ENCODE measurements at places on chromosomes 12 and 14.

- no peak for DNase-seq
Measured at GRCh38 chr14:38544776-38545175, 288.9 kb upstream of the CLEC14A start.

DNA sequence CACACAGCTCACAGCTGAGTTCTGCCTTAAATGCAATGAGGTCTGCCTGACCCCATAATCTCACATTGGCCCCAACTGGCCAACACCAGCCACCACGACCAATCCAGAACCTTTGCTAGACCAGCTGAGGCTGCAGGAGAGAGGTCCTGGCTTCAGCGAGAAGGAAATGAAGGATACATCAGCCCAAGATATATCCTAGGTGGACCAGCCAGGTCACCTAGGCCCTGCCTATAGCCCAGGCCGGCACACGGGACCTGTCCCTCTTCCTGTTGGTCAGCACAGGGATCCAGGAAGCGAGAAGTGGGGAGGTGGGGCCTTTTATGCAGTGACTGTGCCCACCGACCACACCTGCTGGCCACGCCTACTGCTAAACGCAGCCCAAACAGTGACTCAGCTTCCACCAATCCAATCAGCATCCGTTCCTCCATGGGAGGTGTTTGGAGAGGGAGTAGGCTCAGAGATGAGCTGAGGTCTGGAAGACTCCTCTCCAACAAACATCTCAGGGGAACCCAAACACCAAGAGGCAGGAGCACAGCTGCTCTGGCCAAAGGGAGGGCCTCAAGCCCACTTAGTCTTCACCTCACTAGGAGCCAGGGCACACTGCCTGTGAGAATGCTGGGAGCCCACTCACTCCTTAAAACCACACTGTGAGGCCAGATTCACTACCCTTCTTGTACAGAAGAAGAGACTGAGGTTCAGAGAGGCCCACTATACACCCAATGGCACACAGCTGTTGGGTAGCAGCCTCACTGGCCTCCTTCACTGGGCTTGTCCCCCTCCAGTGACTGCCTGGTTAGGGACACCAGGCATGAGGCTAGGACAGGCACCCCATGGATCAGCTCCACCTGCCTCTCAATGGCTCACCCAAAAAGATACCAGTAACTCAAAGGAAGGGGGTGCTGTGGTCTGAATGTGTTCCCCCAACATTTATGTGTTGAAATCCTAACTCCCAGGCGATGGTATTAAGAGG is 51.3 kb upstream of the PPP2R5C start:
- DNase-seq: no peak

DNA sequence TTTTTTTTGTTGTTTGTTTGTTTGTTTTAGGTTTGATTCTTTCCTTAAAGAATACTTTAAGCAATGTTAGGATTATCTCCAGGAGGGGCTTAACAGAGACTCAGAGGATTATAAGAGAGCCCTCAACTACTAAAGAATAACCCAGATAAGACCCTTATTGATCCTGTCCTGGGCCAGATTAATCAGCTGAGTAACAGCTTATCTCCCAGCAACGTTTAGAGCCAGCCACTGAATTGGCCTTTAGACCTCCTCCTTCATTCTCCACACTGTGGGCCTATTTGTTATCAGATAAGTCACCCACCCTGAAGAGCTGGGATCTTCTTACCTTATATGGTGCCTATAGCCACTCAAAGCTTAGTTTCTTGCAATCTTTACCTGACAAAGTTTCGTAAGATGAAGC is 71.1 kb downstream of the FIGNL2 start:
- DNase-seq: no peak

DNA sequence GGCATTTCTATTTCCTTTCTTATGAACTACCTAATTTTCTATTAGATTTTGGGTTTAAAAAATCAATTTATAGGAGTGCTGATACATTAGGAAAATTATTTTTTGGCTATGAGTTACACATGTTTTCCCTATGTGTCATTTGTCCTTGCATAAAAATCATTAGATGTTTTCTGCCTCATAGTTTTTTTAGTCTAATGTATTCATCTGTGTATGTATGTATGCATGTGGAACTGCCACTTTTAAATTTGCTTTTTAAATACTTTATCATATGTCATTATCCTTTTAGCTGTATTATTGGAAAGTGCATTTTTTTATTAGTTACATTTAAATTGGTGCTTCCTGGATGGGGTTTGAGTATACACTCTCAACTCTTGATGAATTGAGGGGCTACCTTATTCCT is 78.7 kb upstream of the CEP83 start:
- DNase-seq: no peak

DNA sequence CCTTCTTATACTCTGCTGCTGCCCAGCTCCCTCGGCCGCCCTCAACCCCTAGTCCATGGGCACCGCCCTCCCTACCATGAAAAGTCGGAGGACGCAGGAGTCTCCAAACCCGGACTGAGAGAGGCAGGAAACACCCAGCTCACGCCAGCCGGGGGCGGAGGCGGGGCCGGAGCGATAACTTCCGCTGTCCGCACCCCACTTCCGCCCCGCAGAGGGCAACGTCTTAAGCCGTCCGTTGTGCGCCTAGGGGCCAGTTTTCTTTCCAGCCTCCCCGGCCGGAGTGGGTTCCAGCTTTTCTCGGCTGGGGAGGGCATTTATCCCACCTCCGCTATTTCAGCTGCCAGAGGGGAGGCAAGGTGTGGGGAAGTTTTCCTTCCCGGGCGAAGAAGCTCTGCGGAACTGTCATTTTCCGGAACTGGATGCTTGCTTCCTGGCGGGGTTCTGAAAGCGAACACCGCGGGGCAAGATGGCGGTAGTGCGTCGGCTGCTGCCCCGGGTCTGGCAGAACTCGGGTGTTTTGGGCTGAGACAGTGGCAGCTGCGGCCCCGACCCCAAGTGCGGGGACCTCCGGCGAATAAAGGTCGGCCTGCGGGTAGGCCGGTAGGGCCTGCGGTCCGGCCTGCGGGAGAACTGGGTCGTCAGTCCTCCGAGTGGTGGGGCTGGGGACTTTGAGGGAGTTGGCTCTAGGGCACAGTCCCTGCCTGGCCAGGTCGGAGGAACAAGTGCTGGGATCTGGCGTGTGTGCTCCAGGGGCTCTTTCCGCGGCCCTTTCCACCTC is at the start of the genes KCTD10 and UBE3B:
KCTD10 (minus strand) TSS at position 116 of the 778 bp plus-strand sequence; CDS start at position 78, 38 bp downstream.
UBE3B (plus strand) TSS at position 450 of the 778 bp plus-strand sequence. CDS start 5,918 bp downstream, outside the sequence.
- peak; percentile 73 for DNase-seq

Measured in stimulated activated CD8-positive, alpha-beta memory T cell treated with anti-CD3 and anti-CD28 coated beads, Interleukin-2, amount 100 ng/mL, for 1 hour (primary cell).